Stimulated activated CD4-positive, alpha-beta T cell treated with anti-CD3 and anti-CD28 coated beads, Interleukin-12 subunit alpha, Interleukin-12 subunit beta, amount 100 ng/mL, for 24 hours (primary cell): ENCODE measurements at places on chromosomes 2 and 18.

GRCh38 chr2:187438455-187438854, 9.6 kb downstream of the CALCRL start:
- DNase-seq, result no peak

DNA sequence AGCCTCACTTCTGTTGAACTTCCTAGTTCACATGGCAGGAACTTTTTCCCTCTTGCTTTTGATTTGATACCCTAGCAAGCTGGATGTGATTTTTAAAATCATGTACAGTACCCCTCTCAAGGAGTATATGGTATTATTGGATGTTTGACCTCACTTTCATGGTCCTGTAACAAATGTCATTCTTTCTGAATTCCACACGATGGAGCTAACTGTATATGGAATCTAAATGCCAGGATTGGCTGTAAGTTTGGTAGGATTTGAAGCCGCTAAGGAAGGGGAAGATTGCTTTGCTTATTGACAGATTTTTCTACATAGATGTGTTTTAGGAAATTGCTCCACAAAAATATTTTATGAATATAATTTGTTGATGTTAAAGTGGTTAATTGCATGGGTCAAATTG, 18.3 kb downstream of the MAIP1 start:
- DNase-seq, result no peak

DNA sequence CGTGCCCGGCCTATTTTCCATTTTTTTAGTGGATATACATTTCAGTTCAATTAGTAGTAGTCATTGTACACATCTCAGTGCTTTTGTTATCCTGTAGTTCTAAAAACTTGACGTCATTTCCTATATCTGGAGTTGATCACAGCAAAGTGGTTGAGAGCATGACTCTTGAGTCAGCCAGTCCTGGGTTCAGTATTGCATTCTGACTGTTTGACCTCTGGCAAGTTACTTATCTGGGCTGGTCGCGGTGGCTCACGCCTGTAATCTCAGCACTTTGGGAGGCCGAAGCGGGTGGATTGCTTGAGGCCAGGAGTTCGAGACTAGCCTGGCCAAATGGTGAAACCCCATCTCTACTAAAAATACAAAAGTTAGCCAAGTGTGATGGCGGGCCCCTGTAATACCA, 50.4 kb upstream of the PPM1B start:
- DNase-seq, result no peak

GRCh38 chr2:62596061-62596921, 90.3 kb upstream of the TMEM17 start:
- DNase-seq, result no peak

- no peak for DNase-seq
These were observed 42.1 kb upstream of the ARHGAP25 start for GRCh38 chr2:68692511-68692910.

- DNase-seq, result no peak
These were observed 3.8 kb downstream of the CATIP start for GRCh38 chr2:218360453-218360852.

- no peak for DNase-seq
These were observed 4.2 kb upstream of the HOXD13 start for GRCh38 chr2:176088048-176088936.

- DNase-seq, result no peak
These were observed 12.5 kb upstream of the POLR1B start for GRCh38 chr2:112529757-112530156.

DNA sequence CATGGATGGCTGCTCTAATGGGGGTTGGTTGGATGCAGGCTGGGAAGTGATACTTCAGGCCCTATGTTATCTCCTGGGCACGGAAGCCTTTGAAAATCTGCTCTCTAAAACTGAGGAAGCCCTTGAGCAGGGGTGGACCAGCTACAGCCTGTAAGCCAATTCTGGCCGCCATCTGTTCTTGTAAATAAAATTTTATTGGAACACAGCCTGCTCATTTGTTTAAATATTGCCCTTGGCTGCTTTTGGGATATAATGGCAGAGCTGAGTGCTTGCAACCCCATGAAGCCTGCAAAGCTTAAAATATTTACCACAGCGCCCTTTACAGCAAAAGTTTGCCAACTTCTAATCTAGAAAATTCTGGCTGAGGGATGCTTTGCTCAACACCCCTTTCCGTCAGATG, 11.9 kb upstream of the IGFBP2 start:
- no peak for DNase-seq
